ENCODE measurements at places on chromosomes 12 and 14.

DNA sequence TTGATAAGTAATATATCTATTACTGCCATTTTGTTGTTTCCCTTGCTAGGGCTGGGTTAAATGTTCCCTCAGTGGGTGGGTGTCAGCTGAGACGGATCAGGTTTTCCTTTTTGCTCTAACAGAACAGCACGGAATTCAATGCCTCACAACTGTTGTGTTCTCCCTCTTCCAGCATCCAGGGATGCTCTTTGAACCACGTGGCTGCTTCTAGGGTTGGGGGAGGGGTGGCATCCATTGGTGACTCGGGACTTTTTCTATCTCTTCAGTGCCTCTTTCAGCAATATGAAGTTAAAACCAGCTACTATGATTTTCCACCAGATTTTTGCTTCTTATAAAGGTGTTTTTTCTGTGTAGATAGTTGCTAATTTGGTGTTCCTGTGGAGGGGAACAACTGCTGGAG lies 884.9 kb upstream of the FOXG1 start:
- no peak for DNase-seq

DNA sequence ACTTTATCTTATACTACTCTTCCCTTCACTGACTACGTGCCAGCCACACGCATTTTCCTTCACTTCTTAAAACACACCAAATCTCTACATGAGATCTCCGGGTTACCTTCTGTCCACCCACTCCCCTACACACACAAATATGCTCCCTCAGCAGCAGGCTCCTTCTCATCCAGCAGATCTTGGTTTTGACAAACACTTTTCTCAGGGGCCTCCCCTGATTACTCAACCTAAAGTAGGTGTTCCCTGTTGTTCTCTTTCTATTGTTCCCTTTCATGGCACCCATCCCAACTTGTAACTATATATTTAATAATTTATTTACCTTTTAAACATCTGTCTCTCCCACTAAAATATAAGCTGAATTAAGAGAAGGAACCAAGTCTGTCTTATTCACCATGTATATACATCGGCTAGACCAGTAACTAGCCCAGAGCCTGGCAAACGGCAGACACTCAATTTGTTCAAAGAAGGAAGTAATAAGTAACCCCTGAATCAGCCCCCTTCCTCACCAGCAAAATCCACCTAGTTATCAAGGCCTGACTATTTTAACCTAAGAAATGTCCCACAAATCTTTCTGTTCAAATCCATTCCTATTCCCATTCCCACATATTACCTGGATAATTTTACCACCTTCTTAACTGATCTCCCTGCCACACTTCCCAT lies 2.7 kb downstream of the C2CD5 start:
- no peak for DNase-seq

DNA sequence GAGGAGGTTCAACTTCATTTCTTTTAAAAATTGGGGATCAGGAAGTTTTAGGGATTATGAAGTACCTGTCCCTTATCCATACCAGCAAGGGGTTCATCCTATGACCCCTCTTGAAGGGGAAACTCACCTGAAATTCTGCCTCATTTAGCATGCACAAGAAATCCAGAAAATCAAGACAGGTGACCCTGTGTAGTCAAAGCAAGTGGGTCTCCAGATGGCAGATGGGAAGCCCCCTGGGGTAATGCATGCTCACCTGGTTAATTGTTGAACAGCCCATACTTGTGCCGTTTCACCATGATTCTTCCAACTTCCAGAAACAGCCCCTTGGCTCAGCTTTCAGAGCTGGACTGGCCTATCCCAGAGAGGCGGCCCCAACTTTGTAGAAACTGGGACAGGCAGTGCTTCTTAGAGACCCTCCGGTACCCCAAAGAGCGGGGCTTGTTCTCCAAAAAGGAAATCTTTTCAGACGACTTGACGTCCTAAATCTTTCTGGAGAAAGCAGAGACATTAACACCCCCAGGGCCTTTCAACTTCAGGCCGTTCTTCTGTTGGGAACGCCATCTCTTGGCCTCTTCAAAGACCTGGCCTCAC lies 66.3 kb upstream of the ESRRB start:
- DNase-seq, result no peak

DNA sequence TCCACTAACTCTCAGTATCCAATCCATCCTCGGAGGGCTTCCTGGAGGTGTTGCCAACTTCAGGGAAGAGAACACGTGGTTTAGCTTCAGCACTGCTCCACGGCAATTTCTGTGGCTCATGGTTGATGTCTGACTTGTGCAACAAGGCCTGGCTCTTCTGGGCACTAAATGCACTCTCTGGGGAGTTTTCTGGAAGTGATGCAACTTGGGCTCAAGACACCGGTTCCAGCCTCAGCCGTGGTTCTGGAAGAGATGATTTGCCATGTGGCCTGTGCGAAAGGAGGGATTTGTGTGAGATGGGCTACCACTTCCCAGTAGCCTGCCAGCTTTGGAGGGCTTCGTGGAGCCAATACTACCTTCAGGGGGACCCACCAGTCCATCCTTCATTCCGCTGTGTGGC lies 118.6 kb upstream of the RTL1 start:
- no peak for DNase-seq

- no peak for DNase-seq
These were observed 30.2 kb upstream of the NPAS3 start for GRCh38 chr14:32908196-32909084.

- no peak for DNase-seq
These were observed 146.6 kb upstream of the PLEKHG7 start for GRCh38 chr12:92556141-92556540.

DNA sequence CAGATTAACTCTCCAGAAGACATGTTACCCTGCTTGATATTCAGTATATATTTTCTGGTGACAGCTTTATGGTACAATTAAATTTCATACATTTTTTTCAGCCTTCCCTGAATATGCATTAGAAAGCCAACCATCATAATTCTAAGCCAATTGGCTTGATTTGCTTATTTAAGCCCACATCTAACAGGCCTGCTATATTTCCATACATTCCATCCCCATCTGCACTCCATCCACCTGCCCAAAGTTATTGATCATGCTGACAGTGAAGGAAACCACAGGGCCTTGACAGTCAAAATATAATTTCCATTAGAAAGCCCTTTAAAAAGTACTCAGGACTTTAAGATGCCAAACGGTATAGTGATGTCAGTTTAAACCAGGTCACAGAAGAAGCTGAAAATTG lies 164.3 kb downstream of the GXYLT1 start:
- no peak for DNase-seq

GRCh38 chr12:65195387-65196055 lies 26.1 kb downstream of the LEMD3 start:
- DNase-seq, result no peak

GRCh38 chr14:85934123-85934885 lies 404.4 kb downstream of the FLRT2 start:
- peak; percentile 66 for DNase-seq

DNA sequence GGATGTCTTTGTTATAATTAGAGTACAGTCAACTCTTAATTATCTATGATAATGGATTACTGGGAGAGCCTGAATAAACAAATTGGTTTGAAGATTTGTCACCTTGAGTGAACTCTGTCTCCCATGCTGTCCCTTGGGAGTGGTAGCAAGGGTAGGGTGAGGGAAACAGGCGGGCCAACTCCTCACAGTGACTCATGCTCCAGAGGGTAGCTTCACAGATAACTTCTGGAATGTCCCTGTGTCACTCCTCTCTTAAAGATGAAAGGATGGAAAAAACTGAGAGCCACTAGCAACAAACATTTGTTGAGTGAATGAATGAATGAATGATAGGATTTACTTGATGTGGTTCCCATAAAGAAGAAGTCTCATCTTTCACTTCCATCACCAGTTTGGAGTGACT lies 53.5 kb downstream of the RASSF9 start:
- no peak for DNase-seq

GRCh38 chr12:6925540-6926279 lies 2.0 kb upstream of the ATN1 start:
- DNase-seq, result no peak

DNA sequence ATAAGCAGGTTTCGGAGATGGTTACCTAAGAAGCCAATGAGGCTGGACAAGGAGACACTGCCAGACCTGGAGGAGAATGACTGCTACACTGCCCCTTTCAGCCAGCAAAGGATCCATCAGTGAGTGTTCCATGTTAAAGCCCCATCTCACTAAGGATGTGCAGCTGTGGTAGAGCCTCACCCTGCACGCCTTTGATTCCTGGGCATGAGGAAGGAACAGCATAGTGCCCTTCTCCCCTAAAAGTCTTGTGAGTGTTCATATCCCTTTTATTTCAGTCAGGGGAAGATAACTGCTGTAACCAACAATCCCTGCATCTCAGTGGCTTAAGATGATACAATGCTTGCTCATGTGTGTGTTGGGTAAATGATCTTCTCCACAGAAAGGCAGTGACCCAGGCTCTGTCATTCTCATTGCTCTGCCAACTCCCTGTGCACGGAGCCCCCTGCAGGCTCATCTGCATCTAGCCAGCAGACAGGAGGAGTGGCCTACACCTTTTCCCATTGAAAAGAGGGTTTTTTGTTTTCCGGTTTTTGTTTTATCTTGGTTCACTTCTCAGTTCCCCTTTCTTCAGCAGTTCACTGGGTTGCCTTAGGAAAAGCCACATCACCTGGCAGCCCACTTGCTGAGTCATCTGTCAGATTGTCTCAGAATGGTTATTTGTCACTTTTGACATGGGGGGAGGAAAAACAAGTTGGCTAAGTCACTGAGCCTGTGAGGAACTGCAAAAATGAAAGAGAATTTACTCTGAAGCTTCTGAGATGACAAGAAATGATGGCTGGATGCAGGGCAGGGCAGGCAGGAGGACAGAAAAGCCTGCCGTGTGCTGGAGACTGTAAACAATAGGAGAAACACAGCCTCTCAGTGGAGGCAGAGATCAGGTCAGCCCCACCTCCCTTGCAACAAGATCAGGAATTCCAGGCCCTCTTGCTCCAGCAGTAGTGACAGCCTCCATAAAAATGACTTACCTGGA lies 193.3 kb downstream of the ANO4 start:
- DNase-seq, result no peak

DNA sequence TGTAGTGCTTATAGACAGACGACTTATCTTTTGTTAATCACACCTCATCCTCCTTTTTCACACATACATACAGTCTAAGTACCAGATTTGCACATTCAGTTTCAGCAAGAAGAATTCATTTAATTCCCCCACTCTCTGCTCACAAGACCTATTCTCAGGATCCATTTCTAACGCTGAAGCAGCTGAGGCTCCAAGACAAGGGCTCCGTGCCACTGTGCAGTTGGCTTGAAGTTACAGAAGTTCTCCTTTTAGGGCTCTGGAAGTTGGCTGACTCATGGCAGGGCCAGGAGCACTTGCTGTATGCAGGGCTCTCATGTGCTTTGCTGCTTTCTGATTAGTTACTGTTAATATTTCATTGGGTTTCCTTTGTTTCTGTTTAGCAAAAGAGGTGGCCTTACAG lies 1566.9 kb upstream of the TMEM132C start:
- DNase-seq, result no peak

DNA sequence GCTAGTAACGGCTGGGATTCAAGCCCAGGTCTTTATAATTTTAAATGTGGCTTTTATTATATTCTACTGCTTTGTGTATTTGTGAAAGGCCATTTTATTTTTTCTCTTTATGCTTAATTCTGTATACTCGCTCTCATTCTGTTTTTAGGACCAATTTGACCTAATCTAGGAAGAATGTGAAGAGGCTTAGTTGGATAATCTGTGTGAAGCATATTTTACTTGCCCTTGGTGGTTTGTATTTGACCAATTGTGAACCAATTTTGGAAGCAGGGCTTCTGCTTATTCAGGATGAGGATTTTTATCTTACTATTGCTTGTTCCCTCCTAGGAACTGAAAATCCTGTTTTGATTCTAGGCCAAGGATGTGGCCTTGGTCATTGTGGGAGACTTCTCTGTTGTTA lies 113.1 kb downstream of the TTC6 start:
- DNase-seq, result no peak

- DNase-seq, result no peak
These were observed 17.7 kb downstream of the ATP2B1 start for GRCh38 chr12:89690925-89691324.

- DNase-seq, result no peak
These were observed 146.7 kb upstream of the USP15 start for GRCh38 chr12:62113366-62114011.

DNA sequence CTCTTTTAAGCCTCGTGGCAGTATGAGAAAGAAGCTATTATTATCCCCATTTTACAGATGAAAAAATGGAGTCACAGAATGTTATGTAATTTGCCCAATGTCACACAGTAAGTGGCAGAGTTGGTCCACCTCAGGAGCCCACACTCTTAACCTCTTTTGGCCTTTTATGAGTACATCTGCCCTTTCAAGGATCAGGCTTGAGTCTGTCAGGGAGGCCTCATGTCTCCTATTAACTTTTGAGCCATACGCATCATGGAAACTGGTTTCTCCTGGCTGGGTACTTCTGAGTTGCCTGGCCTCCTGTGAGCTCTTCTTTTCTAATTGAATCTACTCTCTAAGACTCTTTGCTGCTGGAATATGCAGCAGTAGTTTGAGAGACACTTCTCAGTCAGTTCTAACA lies 101.7 kb downstream of the BICD1 start:
- DNase-seq, result no peak

DNA sequence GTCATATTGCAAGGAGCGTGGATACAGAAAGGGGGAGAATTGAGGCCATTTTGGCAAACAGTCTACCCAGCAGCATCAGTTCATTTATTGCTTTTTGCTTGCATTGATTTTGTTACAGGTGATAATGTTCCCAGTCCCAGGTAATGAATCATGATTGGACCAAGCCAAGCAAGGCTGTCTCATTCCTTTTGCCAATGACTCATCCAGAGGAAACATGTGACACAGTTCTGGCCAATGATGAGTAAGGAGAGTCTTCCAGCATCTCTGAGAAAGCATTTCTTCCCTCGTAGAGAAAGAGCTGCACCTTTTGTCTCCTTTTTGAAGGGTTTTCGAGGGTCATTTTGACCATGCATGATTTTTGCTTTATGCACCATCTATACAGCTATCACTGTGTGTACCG lies 68.2 kb downstream of the SLC15A4 start:
- DNase-seq, result no peak

- DNase-seq, result no peak
These were observed 28.8 kb downstream of the CKAP4 start for GRCh38 chr12:106219043-106219442.

- DNase-seq, result no peak
These were observed 5.5 kb downstream of the DUSP6 start for GRCh38 chr12:89346741-89347324.

- DNase-seq, result no peak
These were observed 54.9 kb upstream of the SCN8A start for GRCh38 chr12:51536159-51536558.

- no peak for DNase-seq
These were observed 8.7 kb downstream of the ANKRD13A start for GRCh38 chr12:110007881-110008280.

Measured in CD4-positive, alpha-beta T cell treated with Interleukin-6 for 4 hours (primary cell).